ENCODE measurements at places on chromosomes 3 and 15.

GRCh38 chr3:184177767-184178306, 3.2 kb downstream of the AP2M1 start:
- DNase-seq, result no peak

DNA sequence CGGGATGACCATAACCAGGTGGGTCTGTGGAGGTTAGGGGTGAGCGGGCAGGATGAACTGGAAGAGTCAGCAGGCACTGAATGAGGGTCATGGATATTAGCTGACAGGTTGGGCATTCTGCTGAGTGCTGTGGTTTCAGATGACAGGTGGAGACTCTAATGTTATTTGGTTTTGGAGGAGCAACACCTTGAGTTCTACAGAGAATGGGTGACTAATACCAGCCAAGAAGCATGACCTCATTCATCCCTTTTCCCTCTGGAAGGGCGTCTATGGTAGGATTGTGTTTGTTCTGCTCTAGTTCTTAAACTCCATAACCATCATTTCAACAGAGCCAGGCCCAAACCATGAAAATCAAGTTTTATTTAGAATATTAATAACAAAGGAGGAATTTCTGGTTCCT, 550.7 kb upstream of the LMCD1 start:
- DNase-seq, result no peak

- DNase-seq, result no peak
Measured at GRCh38 chr15:100683434-100683833, 81.0 kb downstream of the ASB7 start.

DNA sequence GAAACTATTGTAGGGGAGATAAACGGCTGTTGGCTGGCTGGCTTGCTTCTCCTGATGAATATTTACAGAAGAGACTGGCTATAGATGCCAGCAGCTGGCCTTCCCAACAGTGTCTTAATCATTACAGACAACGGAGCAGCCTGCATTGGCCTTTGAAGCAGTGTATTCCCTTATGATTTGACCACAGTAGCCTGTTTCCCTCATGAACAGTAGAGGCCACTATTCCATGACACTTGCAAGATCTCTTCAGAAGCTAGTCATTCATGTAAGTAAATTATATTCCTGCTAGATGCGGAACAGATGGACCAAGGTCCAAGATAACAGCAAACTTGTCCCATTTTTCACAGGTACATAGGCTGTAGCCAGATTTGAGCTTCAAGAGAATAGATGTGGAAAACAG, 47.3 kb downstream of the TMCO5A start:
- DNase-seq, result no peak

- DNase-seq, result no peak
Measured at GRCh38 chr15:96595951-96596350, 265.5 kb downstream of the NR2F2 start.

DNA sequence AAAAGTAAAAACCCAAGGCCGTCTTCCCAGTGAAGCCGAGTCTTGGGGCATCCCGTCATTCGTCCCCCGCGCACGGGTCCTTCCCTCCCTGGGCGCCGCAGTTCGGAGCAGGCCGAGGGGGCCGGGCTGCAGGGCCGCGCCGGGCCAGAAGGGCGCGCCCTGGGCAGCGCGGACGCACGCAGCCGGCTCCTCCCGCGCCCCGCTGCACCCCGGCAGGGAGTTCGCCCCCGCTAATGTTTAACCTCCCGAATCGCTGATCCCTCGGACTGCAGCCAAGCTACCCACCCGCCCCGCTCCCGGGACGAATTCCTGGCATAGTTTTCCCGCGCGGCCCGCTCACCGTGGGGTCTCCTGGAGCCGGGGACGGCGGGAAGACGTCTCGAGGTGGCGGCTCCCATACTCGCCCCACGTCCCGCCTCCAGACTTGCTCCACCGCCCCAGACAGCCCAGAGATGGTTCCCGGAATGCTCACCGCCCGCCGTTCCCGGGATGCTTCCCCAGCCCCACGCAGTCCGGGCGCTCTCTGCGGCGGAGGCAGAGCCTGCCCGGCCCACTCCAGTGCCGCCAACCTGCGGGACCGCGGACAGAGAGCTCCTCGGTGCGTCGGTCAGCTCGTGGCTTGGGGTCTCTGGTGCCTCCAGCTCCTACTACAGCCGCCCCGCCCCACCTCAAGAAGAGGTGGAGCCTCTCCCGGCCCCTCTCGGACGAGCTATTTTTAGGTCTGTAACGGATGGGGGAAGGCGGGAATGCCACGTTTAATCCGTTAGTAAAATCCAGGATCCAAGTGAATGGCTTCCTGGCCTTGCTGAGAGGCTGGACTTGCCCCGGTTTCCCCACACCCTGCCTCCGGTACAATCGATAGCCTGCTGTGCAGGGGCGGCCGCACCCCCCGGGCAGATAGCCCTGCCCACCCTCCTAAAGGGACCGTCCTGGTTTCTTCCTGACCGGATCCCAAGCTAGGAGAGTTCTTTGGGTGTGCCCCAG, at the start of gene DZIP1L:
Gene DZIP1L, minus strand, starts transcription at position 621 of the 984 bp plus-strand sequence. CDS start 11,637 bp downstream, outside the sequence.
- peak; percentile 28 for DNase-seq

DNA sequence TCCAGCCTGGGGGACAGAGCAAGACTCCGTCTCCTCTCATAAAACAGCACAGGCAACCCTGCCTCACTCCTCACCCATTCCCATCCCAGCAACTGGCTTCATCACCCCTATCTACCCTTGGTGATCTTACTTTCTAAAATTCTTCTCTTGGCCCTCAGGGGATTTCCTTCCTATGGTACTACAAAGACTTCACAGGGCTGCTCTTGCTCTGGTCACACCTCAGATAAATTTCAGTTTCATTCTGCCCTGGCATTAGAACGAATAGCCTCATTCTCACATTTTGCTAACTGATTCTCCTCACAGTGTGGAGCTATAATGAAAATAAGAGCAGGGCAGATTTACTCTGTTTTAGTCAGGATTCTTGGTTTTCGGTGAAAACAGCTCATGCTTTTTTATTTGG, 22.1 kb upstream of the CRBN start:
- DNase-seq, result no peak

DNA sequence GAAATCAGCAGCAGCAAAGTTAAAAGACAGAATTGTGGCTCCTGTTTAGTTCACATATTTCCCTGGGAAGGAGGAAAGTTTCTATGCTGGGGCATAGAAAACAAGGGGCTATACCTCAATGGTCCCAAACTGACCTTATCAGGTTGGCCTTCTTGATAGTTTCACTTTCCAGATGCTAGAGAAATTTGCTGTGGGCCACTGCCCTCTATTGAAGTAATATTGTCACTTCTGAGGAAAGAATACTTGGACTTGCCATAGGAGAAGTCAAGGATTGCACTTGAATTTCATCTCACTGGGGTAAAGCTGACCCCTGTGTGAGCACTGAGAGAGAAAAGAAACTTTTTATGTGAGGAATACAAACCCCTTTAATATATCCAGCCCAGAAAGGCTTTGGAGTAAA, 49.3 kb upstream of the XCR1 start:
- DNase-seq, result no peak

GRCh38 chr15:31311735-31312619, 14.7 kb upstream of the KLF13 start:
- no peak for DNase-seq

DNA sequence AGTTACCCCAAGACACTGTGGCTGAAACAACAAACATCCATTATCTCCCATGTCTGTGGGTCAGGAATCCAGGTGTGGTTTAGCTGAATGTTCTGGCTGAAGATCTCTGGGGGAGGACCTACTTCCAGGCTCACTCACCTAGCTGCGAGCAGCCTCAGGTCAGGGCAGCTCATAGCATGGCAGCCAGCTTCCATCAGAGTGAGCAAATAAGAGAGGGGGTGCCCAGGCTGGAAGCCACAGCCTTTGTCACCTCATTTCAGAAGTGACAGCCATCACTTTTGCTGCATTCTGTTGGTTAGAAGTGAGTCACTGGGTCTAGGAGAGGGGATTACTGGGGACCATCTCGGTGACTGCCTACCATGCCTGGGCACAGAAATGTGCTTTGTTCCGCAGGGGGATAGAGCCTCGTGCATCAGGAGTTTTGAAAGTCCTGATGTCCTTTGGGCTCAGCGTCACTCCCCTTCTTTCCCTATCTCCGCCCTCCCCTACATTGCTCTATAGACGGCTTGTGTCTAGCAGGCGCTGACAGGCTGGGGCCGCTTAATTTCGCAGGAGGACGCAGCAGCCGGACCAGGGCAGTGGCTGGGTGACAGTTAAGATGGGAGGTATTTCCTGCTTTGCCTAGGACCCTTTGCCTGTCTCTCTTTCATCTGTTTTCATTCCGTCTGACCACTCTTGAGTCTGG, 25.4 kb downstream of the TGM4 start:
- no peak for DNase-seq

- no peak for DNase-seq
Measured at GRCh38 chr3:39896184-39896583, 86.8 kb downstream of the MYRIP start.

DNA sequence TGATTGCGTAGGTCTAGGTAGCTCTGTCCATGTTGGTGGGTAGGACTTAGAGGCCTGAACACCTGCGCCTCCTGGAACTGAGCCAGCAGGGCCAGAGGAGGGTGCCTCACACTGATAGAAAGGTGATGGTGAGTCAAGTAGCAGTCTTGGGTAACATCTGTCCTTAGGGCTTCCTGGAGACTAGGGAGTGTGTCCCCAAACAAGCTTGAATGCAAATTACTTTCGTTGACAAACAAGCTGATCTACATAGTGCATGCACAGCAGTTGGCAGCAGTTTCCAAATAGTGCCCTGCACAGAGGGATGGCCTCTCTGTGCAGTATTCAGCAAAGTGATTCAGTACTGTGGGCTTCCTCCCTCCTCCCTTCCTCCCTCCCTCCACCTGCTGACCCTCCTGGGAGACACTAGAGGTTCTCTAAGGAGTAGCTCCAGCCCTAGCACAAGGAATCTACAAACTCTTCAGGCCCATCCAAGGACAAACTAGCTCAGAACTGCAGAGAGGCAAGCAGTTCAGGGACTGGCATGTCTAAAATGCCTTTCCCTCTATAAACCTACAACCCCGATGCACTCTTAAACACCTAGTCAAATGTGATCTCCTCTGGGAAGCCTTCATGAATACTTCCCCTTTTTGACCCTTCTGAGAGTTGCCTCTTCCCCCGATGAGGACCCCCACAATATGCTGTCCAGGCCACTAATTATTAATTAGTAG, 61.0 kb downstream of the TLE3 start:
- no peak for DNase-seq

DNA sequence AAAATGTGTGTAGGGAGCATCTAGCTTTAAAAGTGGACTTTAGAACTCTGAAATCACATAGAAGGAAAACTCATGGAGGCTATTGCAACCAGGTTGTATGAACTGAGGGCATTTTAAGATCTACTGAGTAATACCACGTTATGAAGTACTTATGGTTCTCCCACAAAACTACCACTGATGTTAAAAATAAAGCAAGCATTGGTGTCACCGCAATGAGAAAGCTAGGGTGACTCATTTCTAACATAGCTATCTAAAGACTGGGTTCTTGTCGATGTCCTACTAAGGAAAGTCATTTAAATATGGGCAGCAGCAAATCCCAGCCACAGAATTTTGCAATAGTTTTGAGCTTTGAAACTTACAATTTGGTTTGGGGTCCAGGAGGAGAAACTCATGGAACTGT, 584.8 kb downstream of the DIPK2A start:
- no peak for DNase-seq

- DNase-seq, result no peak
Measured at GRCh38 chr3:115651599-115651998, 28.3 kb downstream of the GAP43 start.

GRCh38 chr15:89575656-89576416, 567 bp downstream of the TICRR start:
- peak; percentile 3 for DNase-seq

- no peak for DNase-seq
Measured at GRCh38 chr3:7752005-7752404, 749.6 kb upstream of the LMCD1 start.

DNA sequence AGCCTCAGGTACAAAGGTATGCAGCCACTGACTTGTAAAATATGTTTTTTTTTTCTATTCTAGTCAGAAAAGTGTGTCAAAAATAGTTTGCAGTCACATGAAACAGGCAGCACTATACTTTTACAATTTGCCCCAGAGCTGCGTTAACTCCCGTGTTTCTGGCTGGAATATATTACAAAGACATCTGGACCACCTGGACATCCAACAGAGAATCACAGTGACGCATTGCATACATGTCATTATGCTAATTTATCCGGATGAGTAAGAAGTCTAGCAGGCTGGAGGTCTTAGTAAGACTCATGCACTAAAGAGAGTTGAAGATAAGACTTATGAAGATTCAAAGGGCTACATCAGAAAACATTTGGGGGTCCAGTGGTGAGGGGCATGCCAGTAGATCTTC, 39.2 kb upstream of the STRIT1 start:
- DNase-seq, result no peak

GRCh38 chr3:20108869-20109268, 68.6 kb downstream of the KAT2B start:
- no peak for DNase-seq

DNA sequence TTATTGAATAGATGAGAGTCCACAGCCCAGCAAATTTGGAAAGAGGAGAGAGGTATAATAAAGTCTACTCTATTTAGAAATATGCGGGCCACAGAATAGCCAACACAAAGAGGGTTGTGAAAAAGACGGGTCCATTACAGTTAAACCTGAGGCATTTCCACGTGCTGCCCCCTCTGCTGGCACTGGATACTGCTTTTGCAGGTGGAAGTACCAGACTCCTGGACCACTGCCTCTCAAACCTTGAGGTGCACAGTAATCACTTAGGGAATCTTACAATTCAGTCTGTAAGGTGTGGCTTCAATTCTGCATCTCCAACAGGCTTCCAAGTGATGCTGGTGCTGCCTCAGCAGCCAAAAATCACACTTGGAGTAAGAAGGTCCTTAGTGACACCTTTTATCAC, 3.0 kb upstream of the TFDP2 start:
- DNase-seq, result no peak

DNA sequence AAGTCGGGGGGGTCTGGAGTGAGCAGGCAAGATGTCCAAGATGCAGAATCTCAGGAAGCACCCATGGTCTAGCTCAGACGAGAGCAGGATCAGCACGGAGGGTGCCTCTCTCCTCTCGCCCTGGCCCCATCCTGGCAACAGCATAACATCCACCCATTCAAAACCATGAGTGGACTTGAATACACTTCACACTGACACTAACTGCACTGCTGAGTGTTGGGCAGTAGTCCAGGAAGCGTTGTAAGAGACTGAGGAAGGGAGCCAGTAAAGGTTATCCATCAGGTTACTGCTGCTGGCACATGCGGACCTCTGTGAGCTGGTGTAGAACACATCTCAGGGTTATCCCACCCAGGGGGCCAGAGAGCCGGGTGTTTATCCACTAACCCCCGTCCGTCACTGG, 131.0 kb upstream of the TOPAZ1 start:
- DNase-seq, result no peak

All from stimulated activated CD4-positive, alpha-beta T cell treated with anti-CD3 and anti-CD28 coated beads, Interleukin-12 subunit alpha, Interleukin-12 subunit beta, amount 100 ng/mL, for 4 hours (primary cell).